ENCODE measurements at places on chromosomes 16 and 17.

DNA sequence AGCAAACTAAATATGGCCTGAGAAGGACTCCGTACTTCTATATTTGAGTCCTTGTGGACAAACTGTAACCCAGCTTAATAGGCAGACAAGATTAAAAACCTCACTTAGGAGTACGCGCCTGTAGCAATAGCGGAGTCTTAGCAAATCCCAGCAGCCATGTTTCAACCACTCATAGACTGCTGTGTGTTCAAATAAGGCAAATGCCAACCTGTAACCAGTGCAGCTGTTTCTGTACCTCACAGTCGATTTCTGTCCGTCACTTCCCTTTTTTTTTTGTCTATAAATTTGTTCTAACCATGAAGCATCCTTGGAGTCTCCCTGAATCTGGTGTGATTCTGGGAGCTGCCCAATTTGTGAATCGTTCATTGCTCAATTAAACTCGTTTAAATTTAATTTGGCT is 30.2 kb downstream of the TANC2 start:
- no peak for DNase-seq

- peak; percentile 72 for DNase-seq
These were observed 30.0 kb upstream of the SLC5A10 start for GRCh38 chr17:18921912-18922451.

GRCh38 chr16:10728003-10728887 is 15.4 kb upstream of the NUBP1 start:
- no peak for DNase-seq

DNA sequence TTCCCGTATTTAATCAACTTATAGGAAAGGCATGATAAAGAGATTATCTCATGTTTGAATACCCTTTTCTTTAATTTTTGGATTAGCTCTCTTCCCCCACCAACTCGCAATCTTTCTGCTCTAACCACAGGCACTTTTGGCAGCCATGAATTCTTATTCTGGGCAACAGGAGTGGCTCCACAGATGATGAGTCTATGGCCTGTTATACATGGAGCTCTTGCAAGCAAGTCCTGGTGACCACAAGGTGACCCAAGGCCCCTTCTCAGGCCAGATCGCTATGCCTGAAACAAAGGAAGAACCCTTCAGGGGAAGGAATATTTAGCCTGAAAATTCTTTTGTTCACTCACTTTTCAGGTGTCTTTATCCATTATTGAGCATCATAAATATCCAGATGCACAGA is 10.8 kb upstream of the ZNF267 start:
- DNase-seq, result no peak

DNA sequence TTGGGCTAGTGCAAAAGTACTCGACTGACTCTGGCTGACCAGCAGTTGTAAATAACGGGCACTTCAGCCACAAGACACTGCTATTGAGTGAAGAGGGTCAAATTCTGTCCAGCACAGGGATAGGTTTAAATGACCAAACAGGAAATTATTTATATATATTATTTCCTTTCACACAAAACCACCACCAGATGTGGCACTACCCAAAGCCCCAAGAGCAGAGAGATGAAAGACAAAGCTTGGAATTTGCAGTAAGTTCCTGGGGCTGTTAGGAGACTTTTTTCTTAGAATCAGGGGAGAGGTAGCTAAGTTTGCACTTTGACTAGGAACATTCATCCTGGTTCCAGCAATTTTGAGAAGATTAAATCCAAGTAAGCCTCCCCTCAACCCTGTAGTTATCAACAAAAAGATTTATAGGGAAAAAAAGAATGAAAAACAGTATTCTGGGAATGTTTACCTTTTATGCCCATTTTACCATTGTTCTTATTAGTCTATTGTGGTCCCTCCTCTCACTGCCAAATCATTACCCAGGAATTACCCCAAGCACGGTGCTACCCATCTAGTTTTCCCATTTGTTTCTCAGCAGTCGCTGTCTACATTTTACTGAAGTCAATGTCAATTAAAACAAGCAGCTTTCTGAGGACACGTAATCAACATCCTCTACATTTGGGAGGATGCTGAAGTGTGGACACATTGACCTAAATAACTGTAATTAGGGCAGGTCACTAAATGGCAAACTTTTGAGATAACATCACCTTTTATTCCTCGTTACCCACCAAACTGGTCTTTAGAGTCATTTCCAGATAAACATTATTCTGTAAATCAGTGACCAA is 43.5 kb downstream of the GRB7 start:
- peak; percentile 39 for DNase-seq

- no peak for DNase-seq
These were observed 59.2 kb downstream of the ANKRD11 start for GRCh38 chr16:89431158-89431584.

DNA sequence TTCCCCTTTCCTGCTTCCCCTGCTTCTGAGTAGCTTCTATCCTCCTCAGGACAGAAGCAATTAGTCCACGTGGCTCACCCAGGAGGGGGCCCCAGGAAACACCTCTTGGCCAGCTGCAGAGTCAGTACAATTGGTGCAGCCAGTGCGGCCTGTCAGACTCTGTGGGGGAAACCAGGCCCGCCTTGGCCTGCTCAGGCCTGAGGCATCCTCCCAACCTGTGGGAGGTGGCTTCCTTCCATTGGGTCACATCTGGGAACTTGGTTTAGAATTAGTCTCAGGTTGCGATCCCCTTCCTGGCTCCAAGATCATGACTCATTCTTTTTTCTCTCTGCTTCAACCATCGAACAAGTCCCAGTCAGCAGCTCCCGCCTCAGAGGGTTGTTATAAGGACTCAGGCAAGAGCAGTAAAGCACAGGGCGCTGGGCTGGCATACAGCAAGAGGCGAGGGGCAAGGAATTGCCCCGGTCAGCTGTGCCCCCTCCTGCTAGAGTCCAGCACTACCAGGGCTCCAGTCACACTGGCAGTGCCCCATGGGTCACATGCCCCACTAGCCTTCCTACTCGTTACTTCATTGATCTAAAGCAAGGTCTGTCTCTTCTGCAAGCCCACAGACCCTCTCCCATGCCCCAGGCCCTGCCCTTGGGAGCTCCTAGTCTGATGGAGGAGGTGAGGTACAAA is 8.1 kb upstream of the EPX start:
- no peak for DNase-seq

DNA sequence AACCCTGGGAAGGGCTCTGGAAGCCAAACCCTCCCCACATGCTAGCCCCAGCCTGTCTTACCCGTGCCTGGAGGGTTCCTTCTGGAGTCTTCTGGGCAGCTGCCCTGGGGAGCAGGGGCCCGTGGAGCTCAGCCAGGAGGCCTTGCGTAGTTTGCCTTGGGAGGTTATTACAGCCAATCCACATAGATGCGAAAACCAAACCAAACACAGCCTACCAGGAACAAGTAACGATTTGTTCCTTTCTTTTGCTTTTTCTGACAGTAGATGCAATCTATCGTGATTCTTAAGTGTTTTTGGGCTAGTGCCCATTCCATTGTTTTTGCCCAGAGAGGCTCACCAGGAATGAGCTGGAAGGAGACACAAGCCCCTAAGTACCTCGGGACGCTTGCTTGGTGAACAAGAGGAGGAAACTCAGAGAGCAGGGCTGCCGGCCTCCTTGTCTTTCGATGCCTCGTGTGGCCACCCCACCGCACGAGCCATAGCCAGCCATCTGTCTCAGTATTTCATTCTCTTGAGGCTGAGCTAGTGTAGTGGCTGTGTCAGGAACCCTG is 102.7 kb upstream of the NOL11 start:
- DNase-seq, result no peak

DNA sequence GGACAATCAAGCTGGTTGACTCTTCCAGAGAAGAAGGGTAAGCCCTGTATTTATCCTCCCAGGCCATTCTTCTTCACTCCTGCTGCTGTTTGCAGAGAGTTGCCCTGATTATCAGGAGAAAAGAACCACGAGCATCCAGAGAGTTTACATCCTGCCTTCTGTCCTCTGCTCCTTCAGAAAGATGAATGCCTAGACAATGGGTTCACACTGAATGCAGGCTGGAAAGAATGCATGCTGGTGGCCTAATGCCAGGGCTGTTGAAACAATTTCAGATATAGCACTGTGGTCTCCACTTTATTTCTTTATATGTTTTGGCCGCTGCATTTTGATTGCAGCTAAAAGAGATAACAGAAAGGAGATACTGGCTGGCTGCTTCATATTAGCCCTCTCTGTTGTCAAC is 21.2 kb upstream of the HAS3 start:
- DNase-seq, result no peak

- no peak for DNase-seq
These were observed 262.6 kb downstream of the MAP2K6 start for GRCh38 chr17:69677130-69677529.

GRCh38 chr16:24257958-24258357 is 1.8 kb downstream of the CACNG3 start:
- no peak for DNase-seq

GRCh38 chr16:1542533-1542932 is 9.1 kb downstream of the TMEM204 start:
- DNase-seq, result no peak

- no peak for DNase-seq
These were observed 47.6 kb downstream of the ABCA9 start for GRCh38 chr17:69012895-69013805.

- DNase-seq, result peak; percentile 68
These were observed at the start of gene PRR15L for GRCh38 chr17:47957591-47958490. TSS of gene PRR15L (minus strand) at chr17:47957883. CDS start at chr17:47953234, 4,649 bp downstream.

- DNase-seq, result no peak
These were observed 1.9 kb downstream of the CALB2 start for GRCh38 chr16:71360378-71360777.

DNA sequence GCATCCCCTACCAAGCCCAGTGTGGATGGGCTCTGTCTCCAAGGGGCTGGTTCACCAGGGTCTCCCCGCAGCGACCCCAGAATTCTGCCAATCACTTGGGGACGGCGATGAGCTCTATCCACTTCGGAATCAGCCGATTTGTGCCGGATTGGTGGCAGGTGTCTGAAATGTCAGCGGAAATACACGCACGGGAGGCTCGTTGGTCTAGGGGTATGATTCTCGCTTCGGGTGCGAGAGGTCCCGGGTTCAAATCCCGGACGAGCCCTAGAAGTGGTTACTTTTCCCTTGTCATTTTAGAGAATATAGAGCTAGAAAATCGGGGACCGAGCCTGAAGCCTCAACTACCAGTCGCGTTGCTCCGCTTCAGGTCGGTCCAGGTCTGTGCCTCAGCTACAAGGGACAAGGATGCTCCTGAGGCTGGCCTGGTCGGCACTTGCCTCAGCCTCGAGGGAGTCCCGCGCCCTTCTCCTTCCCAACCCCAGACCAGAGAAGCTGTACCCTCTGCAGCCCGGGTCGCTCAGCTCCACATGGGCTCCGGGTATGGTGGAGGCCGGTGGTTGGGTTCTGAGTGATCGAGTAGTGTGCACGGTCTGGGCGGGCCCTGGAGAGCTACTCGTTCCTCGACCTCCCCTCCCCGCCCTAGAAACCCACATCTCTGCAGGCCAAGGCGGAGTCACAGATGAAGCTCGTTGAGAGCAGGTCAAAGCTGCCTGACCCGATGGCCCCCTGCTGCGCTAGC is 16.0 kb upstream of the OR1F1 start:
- peak; percentile 77 for DNase-seq

GRCh38 chr17:33973491-33973890 is 281.6 kb upstream of the CCL2 start:
- no peak for DNase-seq

- no peak for DNase-seq
These were observed 18.0 kb downstream of the TLE7 start for GRCh38 chr16:71423865-71424264.

- DNase-seq, result no peak
These were observed 52.1 kb upstream of the TNRC6C start for GRCh38 chr17:77906377-77906871.

GRCh38 chr17:68776451-68776850 is 175.3 kb upstream of the FAM20A start:
- no peak for DNase-seq

- no peak for DNase-seq
These were observed 527.0 kb downstream of the MAF start for GRCh38 chr16:79073566-79073965.

DNA sequence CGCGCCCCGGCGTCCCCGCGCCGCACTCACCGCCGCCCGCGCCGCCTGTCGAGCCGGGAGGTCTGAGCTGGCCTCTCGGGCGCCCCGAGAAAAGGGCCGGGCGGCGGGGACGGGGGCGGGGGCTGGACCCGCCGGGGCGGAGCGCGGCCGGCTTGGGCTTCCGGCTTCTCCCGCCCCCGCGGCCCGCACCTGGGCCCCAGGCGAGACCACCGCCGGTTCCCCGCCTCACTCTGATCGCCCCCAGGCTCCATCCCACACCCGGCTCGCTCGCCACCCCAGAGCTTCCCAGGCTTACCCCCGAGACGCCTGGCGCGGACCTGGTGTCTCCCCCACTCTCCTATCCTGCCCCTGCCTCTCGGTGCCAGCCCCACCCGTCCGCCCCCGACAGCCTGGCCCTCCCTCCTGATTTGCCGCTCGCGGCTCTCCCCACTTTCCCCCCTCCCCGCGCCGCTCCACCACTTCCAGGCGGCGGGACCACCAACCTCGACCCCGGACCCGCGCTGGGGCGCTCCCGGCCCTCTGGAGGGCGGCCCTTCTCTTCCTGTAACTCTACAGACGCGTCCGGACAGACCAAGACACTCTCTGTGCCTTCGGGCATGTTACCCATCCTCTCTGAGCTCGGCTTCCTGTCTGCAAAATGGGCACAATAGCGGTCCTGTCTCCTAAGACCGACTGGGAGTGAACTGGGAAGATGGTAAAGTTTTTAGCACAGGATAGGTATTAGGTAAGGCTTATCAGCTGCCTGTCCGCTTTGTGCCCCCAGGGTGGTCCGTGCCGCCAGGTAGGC is at the start of gene LITAF:
Gene LITAF (minus strand): TSS at position 64 of the 787 bp plus-strand sequence. CDS start 30,189 bp downstream, outside the sequence.
- DNase-seq, result no peak

DNA sequence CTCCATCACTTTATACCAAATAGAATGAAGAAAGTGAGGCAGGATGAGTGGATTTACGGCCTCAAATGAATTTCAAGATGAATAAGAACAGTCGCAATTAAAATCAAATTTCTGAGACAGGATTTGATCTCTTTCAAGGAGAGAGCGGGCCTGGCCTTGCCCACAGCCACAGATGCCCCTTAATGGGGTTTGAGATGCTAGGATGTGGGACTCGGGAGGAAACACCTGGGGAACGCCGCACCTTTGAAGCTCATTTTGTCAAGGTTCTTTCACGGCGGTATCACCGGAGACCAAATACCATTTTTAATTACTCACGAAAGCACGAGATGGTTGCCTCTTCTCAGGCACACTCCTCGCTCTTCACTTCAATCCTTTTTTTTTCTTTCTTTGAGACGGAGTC is 178.1 kb upstream of the SDK2 start:
- DNase-seq, result no peak

GRCh38 chr16:24525970-24526559 is 13.3 kb upstream of the RBBP6 start:
- no peak for DNase-seq
